ENCODE measurements at places on chromosomes 2 and 18.

DNA sequence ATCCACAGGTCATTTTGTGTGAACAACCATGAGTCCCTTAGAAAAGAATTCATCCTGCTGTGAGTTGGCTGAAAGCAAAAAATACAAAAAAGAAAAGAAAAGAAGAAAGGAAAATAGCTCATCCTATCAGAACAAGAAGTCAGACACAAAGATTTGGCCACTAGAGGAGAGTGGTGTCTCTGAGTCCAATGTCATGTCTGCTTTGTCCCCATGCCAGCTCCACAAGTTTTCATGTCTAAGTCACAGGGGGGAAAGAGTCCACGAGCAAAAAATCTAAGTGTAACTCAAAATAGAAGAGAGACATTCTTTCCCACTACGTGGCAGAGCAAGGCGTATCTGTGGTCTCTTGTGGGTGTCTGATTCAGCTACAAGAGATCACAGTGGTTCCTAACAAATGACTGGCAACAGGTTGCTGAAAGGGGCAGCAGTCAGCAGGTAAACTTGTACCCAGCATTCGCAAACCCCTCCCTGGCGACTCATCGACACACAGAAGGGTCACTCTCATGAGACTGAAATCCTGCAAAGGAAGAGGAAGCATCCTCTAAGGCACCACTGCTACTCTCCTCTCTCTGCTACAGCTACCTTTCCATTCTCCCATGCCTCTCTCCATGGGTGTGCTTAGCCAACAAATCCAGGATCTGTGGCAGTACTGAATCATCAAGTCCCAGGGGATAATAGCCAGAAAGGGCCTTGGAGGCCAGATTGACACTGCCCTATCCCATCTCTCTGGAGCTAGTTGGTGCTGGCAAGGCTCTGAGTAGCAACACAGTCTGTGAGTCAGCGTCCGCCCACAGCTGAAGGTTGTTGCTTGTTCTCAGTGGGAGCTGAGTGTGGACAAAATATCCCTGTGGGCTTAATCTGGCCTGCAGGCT, 123.0 kb upstream of the SLC39A10 start:
- peak; percentile 20 for DNase-seq

DNA sequence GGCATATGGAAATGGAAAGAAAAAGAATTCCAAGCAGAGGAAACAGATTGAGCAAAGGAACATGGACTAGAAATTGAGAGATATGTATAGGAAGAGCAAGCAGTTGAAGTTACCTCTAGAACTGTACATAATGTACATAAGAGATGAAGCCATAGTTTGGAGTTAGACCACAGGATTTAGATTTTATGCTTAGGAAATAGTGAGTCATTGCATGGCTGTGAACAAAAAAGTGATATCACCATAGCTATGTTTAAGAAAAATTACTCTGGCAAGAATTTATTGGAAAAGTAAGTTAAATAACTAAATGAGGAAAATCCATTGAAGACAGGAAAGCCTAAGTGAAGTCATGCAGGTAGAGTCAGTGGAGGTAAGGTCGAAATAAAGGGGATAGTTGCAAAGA, 99.4 kb upstream of the GALNT5 start:
- DNase-seq, result no peak

DNA sequence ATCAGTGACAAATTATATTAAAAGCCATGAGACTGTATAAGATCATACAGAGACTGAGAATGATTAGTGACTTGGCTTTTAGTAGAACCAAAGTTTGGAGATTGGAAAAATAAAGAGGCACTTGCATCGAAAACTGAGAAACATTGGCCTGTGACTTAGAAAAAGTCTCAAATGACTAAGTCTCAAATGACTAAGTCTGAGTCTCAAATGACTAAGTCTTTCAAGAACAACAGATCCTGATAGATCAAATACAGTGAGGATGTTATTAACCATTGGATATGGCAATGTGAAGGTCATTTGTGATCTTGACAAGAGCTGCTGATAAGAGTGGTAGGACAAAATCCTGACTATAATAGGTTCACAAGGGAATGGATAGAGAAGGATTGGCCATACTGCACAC, 135.5 kb upstream of the FANCL start:
- DNase-seq, result no peak

GRCh38 chr2:86049529-86049928, 56.2 kb downstream of the POLR1A start:
- no peak for DNase-seq

DNA sequence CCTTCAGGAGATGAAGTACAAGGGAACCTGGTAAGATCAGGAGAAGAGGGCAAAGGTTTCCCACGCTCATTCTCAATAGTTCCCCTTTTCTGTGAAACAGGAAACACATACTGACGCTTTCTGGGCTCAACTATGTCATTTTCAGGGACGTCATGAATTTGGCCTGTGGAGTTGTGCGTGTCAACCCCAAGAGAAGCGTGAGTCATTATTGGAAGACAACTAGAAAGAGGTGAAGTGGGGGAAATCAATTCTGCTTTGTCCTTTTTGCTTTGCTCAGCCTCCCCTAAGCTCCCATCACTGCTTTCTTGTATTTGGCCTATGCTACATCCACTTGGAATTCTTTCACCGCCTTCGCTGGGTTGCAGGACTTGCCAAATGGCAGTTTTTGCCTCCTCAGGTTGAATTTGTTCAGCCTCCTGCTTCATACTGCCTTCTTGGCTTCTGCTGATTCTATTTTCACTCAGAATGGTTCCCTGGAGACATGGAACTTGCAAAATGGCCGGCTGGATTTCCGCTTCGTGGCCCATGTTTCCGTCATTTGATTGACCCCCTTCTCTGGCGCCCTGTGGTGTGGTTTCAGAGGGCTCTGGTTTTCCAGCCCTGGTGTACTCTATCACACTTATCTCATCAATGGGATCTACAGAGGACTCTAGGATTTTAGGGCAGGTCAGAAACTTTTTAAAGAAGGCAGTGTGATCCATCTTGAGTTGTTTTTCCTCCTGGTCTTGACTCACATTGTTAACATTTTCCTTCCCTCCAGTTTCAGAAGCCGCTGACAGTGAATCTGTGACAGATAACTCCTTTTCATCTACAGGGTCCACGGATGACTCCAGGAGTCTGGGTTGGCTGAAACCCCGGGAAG, 93.3 kb downstream of the ALPK2 start:
- DNase-seq, result no peak

DNA sequence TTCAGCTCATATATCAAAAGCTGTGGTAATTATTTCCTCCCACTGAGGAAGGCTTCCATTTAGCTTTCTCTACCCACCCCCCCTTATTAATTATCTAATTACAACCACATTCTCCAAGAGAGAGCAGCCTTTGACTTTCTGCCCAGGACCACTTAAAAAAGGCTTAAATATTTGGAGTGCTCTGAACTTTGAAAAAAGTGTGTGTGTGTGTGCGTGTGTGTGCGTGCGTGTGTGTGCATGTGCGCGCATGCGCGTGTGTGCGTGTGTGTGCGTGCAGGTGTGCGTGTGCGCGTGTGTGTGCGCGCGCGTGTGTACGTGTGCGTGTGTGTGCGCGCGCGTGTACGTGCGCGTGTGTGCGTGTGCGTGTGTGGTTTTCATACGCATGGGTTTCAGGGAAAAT, 57.8 kb downstream of the TWIST2 start:
- DNase-seq, result no peak

DNA sequence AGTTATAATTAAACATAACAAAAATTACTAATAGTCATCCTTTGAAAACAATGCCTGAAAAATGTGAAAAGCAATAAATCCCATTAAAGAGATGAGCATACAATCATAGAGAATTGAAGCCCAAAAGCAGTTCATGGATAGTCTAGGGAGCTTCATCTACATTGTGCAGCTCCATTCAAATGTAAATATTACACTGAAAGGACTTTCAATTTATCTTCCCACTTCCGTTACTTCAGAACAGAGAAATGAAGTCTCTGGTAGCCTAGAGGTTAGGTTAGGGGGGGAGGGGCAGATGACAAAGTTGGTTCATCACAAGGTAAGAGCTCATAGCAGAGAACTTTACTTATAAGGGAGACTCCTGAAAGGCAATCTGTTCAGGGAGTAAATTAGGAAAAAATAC, 126.6 kb upstream of the RGPD4 start:
- no peak for DNase-seq

- DNase-seq, result no peak
Observed at GRCh38 chr2:113894156-113894743, 4.4 kb downstream of the ACTR3 start.

- no peak for DNase-seq
Observed at GRCh38 chr18:36296650-36297416, 680 bp upstream of the FHOD3 start.

GRCh38 chr2:73931531-73932500, 5.1 kb downstream of the DGUOK start:
- no peak for DNase-seq
